ENCODE measurements at places on chromosomes 6 and 20.

- no peak for ATAC-seq
Measured at GRCh38 chr6:20242397-20242796, 30.1 kb upstream of the MBOAT1 start.

GRCh38 chr6:21612067-21612745 is 18.7 kb downstream of the SOX4 start:
- ATAC-seq = no peak

- no peak for ATAC-seq
Measured at GRCh38 chr6:38856492-38856891, 141.4 kb downstream of the DNAH8 start.

DNA sequence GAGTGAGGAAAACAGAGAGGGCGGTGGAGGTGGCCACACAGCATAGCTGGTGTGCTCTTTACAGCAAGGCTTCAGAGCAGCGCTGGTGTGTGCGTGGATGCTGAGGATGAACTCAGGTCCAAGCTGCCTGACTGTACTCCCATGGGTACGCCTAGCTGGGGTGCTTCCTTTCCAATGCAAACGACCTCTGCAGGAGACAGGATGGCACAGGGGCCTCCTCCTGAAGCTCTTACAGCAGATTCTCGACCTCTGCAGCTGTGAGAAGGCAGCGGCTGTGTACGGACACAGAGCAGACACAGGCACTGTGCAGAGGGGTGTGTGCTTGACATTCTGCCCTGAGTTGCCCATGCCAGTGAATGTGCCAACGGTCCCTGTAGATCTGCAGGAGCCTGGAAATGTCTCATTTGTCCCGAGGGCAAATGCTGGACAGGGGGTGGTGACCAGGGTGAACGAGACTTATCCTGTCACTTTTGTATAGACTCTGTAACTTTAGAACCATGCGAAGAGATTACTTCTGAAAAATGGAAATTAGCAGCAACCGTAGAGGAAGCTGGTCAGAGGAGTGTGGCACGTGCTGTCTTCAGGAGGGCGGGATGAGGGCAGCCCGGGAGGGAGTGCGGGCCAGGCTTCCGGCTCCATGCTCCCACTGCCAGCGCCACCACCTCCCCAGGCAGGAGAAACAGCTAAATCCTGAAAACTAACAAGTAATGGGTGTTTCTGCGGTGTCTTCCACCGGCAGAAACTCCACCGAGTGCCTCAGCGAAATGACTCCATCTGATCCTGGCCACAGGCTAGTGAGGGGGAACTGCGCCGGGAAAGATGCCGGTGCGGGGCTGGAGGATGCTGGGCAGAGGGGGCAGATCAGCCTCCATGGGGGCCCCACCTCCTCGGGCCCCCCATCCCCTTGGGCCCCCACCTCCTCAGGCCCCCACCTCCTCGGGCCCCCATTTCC is 120.9 kb upstream of the RPS6KA2 start:
- no peak for ATAC-seq

DNA sequence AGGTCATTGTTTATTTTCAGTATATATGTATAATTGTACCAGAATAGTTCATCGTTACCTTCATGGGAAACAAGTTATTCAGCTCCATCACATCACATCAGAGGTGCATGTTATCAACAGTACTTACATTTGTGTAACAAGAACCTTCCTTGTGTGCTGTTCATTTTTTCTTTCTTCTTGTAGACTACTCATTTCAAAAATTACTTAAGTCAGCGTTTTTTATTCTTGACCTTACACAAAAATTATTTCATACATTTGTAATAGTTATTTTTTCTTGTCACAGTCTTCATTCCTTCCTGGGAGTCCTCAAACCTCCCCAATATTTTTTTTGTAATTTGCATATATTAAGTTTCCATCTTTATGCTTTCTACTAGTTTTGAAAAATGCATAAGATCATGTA is 725.7 kb upstream of the ADGRB3 start:
- ATAC-seq = no peak
